ENCODE measurements at places on chromosomes 6 and 20. TPM values are rescaled to one million over a fixed set of nuclear protein-coding genes. Genes with fewer than 3 reads are reported as not detected.
A peak's percentile ranks its signal among the peaks of the same experiment; 100 is the strongest.

Gene HFE
- 1.9 TPM for total RNA-seq

Gene COL9A3
- total RNA-seq, result 53.3 TPM

Gene TCP11
- not detected for total RNA-seq

Gene CTNNBL1
- total RNA-seq, result 136 TPM

Gene EEF1A1
- total RNA-seq, result 19,145 TPM

Gene ULBP2
- total RNA-seq, result not detected

Gene BCAS1
- 0.67 TPM for total RNA-seq

Gene SLC26A8
- not detected for total RNA-seq

Gene EEF1A2
- 0.44 TPM for total RNA-seq

Gene ZSCAN31
- 6.2 TPM for total RNA-seq

- no peak for DNase-seq
- H3K36me3 ChIP-seq, result no peaks in the 10 kb centered on the region
- H3K27me3 ChIP-seq, result 0 out of 3 replicates have a peak, but pooled peaks cover 3% of the 10 kb centered on the region
- no peak overlapping the region for H3K27ac ChIP-seq
- H3K4me1 ChIP-seq, result no peaks in the 10 kb centered on the region
These were observed 262.2 kb upstream of the SULF2 start for GRCh38 chr20:48047447-48047846.

GRCh38 chr6:65182681-65183080 lies 524.3 kb downstream of the EYS start:
- no peaks in the 10 kb centered on the region for H3K27me3 ChIP-seq
- H3K27ac ChIP-seq, result no peak overlapping the region
- H3K4me3 ChIP-seq, result no peak overlapping the region
- no peaks in the 10 kb centered on the region for H3K36me3 ChIP-seq

- H3K27ac ChIP-seq, result no peak overlapping the region
- H3K4me1 ChIP-seq, result no peaks in the 10 kb centered on the region
- DNase-seq, result no peak
- peaks cover 8% of the 10 kb centered on the region for H3K27me3 ChIP-seq
- no peaks in the 10 kb centered on the region for H3K36me3 ChIP-seq
These were observed 698.3 kb downstream of the EPM2A start for GRCh38 chr6:145036848-145037567.

DNA sequence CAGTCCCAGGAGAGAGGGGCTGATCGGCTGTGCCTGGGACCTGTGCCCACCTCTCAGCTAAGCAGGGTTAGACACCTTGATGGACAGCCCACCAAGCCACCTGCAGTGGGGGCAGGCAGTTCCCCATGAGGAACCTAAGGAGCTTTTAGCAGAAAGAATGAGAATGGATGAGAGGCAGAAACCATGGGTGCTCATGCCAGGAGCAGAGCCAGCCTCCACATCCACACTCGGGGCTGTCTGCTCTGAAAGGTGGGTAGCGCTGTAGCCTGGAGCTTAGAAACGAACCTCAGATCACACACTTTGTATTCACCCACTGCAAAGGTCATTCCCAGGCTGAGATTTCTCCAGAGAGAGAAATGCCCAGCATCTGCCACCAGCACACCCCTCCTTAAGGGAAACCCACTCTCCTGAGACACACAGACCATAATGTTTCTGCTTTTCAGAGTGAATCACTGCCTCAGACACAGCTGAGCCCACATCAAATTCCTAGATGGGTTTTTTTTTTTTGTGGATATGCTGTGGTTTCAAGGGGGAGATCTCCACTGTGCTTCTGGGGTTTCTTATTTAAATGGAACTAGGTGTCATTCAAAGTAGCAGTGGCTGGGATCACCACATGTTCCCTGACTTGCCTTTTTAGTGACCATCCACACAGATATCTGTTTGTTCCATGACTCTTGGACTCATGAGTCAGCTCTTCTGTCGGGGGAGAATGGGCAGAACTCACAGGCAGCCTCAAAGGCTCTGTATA lies 218.9 kb downstream of the EYA2 start:
- H3K27me3 ChIP-seq, result peaks cover 3% of the 10 kb centered on the region
- H3K27ac ChIP-seq, result no peak overlapping the region
- DNase-seq, result peak; percentile 16
- H3K4me1 ChIP-seq, result no peaks in the 10 kb centered on the region
- no peak overlapping the region for H3K4me3 ChIP-seq

- no peaks in the 10 kb centered on the region for H3K27me3 ChIP-seq
- peak overlapping the region; percentile 100 for H3K27ac ChIP-seq
- H3K4me3 ChIP-seq, result no peak overlapping the region
These were observed 16.6 kb upstream of the TFB1M start for GRCh38 chr6:155330922-155331321.

DNA sequence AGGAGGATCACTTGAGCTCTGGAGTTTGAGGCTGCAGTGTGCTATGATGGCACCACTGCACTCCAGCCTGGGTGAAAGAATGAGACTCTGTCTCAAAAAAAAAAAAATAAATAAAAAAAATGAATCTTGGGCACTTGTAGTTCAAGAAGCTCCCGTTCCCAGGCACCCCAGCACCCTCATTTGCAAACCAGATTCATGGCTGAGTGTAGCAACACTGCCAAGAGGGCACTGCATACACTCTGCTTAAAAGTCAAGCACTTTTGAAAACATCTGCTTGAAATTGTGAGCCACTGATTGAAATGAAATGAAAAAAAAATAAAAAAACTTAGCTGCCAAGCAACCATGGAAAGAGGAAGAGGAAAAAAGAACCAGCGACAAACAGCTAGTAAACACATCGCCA lies 124.7 kb upstream of the SASH1 start:
- peaks cover 9% of the 10 kb centered on the region for H3K4me1 ChIP-seq
- H3K27me3 ChIP-seq, result no peaks in the 10 kb centered on the region
- no peak overlapping the region for H3K27ac ChIP-seq
- H3K4me3 ChIP-seq, result no peak overlapping the region
- H3K36me3 ChIP-seq, result no peaks in the 10 kb centered on the region

DNA sequence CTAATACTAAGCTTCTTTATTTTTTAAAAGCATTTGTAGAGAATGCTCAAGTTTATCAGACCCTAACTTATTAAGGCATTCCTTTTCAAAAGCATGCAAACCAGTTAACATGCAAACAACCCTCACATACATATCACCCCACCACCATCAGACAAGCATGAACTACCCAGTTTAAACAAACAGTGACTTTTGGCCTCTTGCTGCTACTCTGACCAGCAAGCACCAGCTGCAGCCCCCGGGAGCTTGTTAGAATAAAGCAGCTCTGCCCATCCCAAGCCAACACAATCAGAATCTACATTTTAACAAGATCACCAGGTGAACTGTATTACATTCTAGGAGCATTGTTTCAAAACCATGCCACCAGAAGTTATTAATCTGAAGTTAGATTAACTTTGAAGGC lies 5.9 kb upstream of the NUP153 start:
- DNase-seq, result peak; percentile 70
- H3K4me1 ChIP-seq, result peaks cover 52% of the 10 kb centered on the region
- no peaks in the 10 kb centered on the region for H3K36me3 ChIP-seq
- peak overlapping the region; percentile 63 for H3K4me3 ChIP-seq
- H3K27me3 ChIP-seq, result no peaks in the 10 kb centered on the region

- no peak for DNase-seq
- 0 out of 3 replicates have a peak, but pooled peaks cover 7% of the 10 kb centered on the region for H3K27me3 ChIP-seq
- H3K4me3 ChIP-seq, result no peak overlapping the region
- H3K4me1 ChIP-seq, result no peaks in the 10 kb centered on the region
- no peak overlapping the region for H3K27ac ChIP-seq
- no peaks in the 10 kb centered on the region for H3K36me3 ChIP-seq
These were observed 8.4 kb downstream of the MUC21 start for GRCh38 chr6:30991891-30992290.

- H3K36me3 ChIP-seq, result no peaks in the 10 kb centered on the region
These were observed 104.1 kb upstream of the SCAF8 start for GRCh38 chr6:154629127-154629526.

DNA sequence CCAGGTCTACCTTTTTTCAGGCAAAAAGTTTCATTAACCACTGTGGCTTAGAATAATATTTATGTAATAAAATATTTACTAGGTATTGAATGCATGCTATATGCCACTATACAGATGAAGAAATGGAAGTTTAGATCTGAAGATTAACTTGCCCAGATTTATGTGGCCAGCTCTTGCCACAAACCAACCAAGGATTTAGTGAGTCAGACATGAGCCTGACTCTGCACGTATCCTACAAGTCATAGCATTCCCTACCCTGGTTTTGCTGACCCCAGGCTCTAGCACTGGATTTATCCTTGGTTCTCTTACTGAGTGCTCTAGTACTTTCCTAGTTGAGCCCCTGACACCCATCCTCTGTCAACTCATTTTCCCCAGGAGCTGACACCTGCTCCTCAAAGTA lies 75.4 kb downstream of the ANKEF1 start:
- H3K36me3 ChIP-seq, result no peaks in the 10 kb centered on the region
- no peak for DNase-seq
- no peak overlapping the region for H3K27ac ChIP-seq

DNA sequence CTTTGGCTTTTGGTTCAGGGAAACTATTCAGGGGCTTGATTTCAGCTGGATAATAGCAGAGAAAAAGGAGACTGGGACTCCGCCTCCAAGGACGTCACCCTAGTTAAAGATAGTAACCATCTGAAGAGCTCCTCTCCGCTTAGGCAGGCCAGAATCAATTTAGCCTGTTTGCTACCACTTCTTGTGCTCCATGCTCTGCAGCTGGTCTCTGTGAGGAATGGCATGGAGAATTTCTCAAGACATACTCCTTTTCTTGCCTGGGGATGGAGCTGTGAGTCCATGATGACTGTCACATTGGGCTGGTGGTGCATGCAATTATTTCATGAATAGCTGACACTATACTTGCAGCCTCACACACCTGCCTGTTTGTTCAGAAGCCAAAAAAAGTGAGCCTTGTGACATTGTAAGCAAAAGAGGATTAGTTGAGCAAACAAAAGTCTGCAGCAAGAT lies 61.4 kb downstream of the TXLNB start:
- no peak overlapping the region for H3K27ac ChIP-seq
- DNase-seq, result no peak
- H3K27me3 ChIP-seq, result no peaks in the 10 kb centered on the region

- peaks cover 9% of the 10 kb centered on the region for H3K4me1 ChIP-seq
- peaks cover 8% of the 10 kb centered on the region for H3K36me3 ChIP-seq
- no peak overlapping the region for H3K27ac ChIP-seq
- H3K27me3 ChIP-seq, result no peaks in the 10 kb centered on the region
- DNase-seq, result no peak
These were observed 147.1 kb downstream of the ARID1B start for GRCh38 chr6:156924246-156924645.

GRCh38 chr20:10225439-10226060 lies 6.9 kb downstream of the SNAP25 start:
- H3K36me3 ChIP-seq, result no peaks in the 10 kb centered on the region
- H3K4me3 ChIP-seq, result no peak overlapping the region
- DNase-seq, result peak; percentile 54
- 0 out of 2 replicates have a peak, but pooled peaks cover 1% of the 10 kb centered on the region for H3K27me3 ChIP-seq
- peaks cover 9% of the 10 kb centered on the region for H3K4me1 ChIP-seq

DNA sequence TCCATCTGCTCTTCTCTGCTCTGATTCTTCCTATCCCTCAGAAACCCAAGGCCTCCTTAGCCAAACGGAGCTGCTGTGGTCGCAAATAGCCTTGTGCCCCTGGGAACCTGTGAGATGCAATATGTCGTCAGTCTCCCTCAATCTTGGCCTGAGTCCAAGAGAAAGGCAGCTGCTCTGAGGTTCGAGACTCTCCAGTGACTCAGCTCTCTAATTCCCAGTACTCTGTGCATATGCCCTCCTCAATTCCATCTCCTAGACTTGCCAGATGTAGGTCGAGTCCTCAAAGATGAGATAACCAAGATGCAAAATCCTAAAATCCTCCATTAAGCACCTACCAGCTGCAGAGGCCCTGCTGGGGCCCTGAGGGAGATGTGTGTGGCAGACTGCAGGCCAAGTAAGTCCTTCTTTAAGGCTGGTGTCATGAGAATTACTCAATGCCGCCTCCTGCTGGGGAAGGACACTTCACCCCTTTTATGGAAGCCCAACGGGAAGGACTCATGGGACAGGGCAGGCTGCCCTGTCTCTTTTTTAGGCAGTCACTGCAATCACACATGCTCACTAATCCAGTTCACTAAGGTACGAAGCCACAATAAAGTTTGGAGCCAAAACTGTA lies 28.5 kb downstream of the C6orf15 start:
- H3K4me3 ChIP-seq, result no peak overlapping the region
- peaks cover 9% of the 10 kb centered on the region for H3K4me1 ChIP-seq

DNA sequence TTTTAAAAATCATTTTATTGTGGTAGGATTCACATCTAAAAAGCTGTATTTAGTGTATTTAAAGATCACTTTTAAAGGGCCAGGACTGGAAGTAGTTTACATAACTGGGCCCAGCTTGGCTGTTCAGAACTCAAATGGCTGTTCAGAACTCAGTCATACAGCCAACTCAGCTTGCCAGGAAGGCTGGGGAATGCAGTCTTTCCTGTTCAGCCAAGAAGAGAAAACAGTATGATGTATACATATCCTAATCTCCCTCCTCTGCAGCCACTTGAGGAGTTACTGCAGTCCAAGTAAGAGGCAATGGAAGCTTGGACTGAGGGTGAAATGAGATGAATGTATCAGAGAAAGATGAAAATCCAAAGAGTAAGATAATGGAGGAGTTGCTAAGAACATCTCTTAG lies 24.6 kb downstream of the DSTN start:
- H3K27ac ChIP-seq, result no peak overlapping the region
- DNase-seq, result no peak
- no peaks in the 10 kb centered on the region for H3K36me3 ChIP-seq
- H3K4me3 ChIP-seq, result no peak overlapping the region
- H3K4me1 ChIP-seq, result no peaks in the 10 kb centered on the region
- H3K27me3 ChIP-seq, result no peaks in the 10 kb centered on the region

DNA sequence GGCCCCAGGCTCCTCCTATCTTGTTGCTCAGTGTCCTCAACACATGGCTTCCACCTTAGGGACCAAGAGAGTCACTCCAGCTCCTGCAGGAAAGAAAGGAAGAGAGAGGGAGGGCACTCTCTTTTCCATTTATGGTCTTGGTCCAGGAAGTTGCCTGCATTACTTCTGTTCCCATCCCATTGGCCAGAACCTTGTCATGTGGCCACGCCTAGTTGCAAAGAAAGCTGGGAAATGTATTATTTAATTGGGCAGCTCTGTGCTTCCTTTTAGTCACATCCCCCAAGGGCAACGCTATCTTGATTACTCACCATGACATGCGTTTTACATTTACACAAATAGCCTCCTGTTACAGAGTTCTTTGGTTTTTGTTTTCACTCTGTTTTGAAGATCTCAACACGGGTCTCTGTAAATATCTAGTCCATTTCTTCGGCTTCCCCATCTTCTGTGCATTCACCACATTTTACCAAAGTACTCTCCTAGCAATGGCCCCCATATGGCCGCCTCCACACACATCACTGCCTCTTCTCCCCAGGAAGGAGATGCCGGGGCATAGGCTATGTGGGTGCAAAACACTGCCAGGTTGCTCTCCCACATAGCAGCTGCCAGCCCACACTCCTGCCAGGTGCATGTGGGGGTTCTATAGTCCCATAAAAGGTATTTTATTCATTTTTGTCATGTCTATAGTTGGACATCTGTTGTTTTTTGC lies 35.7 kb upstream of the ZMYND8 start:
- no peaks in the 10 kb centered on the region for H3K27me3 ChIP-seq
- DNase-seq, result peak; percentile 71
- no peak overlapping the region for H3K27ac ChIP-seq
- H3K36me3 ChIP-seq, result no peaks in the 10 kb centered on the region
- H3K4me3 ChIP-seq, result no peak overlapping the region

DNA sequence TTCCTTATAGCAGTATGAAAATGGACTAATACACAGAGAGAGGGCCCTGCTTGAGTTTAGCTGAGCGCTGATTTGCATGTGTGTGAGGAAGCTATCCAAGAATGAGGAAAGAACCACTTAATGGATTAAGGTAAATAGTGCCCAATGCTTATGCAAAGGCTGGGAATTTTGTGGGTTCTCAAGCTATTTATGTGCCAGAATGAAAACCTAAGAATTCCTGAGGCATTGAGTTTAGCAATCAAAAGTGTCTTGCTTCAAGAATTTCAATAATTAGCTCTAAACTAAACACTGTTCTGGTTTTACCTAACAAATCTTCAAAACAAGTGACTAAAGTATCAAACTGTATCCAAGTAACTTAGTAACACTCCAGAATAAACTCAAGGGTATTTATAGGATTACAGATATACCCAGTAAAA lies 7.0 kb upstream of the OR14J1 start:
- H3K27ac ChIP-seq, result no peak overlapping the region
- H3K4me1 ChIP-seq, result no peaks in the 10 kb centered on the region
- H3K4me3 ChIP-seq, result no peak overlapping the region
- DNase-seq, result no peak

Measured in HepG2 (cell line).